NCI-H774 (cell line): ENCODE measurements at places on chromosomes 4 and X.
A peak's percentile ranks its signal among the peaks of the same experiment; 100 is the strongest.

DNA sequence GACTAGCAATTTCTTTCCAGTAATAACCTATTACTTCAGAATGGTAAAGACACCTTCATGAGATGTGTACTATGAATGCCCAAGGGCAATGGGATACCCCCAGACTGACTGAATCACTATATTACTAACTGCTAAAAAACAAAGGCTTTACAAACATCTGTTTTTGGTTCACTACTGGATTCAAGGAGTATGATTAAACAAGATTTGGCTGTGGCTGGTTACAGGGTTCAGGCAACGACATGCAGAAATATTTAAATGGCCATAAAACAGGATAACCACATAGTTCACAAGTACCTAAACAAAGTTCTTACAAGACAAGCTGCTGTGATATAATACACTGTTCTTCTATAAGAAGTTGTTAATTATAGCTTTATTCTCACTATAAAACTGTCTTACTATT lies 128.2 kb downstream of the FRYL start:
- DNase-seq = no peak

- DNase-seq = no peak
Measured at GRCh38 chr4:57320849-57321248, 210.7 kb upstream of the IGFBP7 start.

- no peak for DNase-seq
Measured at GRCh38 chr4:109979920-109980717, 67.4 kb downstream of the EGF start.

GRCh38 chr4:79597266-79597665 lies 189.2 kb upstream of the GK2 start:
- no peak for DNase-seq

DNA sequence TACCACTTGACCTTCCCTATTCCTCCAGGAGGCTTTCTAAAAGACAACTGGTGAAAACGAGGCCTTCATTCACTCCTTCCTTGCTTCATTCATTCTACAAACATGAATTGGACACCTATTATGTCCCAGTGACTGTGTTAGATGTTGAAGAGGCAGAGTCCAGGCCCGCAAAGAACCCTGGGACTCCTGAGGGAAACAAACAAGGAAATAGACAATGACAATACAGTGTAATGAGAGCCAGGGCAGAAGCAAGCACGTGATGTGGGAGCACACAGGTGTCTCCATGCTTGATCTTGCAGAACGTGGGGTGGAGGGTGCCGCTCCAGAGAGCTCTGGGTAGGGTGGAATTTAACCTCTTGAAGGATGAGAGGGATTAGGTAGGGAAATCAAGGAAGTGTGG lies 137.6 kb upstream of the KLF3 start:
- DNase-seq = peak; percentile 9

GRCh38 chr4:16783119-16783518 lies 115.3 kb downstream of the LDB2 start:
- no peak for DNase-seq

- no peak for DNase-seq
Measured at GRCh38 chr4:83716874-83717273, 181.0 kb downstream of the GPAT3 start.

GRCh38 chr4:126756050-126756829 lies 876.5 kb upstream of the INTU start:
- no peak for DNase-seq

DNA sequence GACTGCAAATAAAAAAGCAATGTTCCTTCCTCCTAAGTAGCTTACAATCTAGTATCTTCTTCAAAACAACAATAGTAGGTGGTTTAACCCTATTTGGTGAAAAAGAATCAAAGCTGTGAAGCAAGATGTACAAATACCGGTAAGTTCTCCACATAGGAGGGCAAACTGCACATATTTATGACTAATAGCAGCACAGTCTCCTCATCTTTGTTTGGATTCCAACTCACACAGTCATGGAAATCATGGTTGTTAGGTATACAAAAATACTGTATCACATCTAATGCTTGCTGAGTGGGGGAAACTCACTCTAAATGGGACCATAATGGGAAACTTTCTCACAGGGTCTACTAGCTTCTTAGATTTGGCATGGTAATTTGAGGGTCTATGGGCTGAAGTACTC lies 597.2 kb downstream of the INPP4B start:
- no peak for DNase-seq

DNA sequence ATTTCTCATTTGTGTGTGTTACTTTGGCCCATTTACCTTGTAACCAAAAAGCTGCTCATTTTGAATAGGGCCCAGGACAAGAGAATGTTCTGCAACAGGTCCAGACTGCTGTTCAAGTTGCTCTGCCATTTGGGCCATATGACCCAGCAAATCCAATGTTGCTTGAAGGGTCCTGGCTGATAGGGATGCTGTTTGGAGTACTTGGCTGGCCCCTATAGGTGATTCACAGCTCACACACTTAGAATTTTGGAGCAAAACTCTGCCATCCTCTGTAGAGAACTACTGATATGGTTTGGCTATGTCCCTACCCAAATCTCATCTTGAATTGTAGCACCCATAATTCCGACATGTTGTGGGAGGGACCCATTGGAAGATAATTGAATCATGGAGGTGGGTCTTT lies 131.5 kb downstream of the AASDH start:
- no peak for DNase-seq

- peak; percentile 18 for DNase-seq
Measured at GRCh38 chrX:8939322-8939721, 94.6 kb downstream of the FAM9B start.

- DNase-seq = no peak
Measured at GRCh38 chrX:136262243-136262642, 11.0 kb upstream of the MAP7D3 start.

GRCh38 chr4:71765821-71766383 lies 18.0 kb downstream of the GC start:
- no peak for DNase-seq

GRCh38 chr4:1851575-1852410 lies 4.2 kb downstream of the LETM1 start:
- DNase-seq = no peak

DNA sequence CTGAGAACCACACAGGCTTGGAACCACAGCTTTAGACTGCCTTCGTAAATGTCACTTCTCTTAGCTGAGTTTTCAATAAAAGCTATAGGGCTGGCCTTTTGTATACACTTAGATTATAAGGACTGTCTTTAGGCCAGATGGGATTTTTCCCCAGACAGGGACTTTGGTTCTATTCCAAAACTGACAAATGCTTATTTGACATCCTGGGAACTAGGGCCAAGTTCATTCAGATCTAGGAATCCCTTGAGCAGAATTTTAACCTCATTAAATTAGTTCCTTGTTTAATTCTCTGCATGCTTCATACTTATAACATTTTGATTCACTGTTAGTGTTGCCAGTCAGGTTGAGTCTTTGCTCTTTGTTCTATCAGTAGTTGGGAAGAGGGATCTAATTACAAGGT lies 23.1 kb downstream of the ZRSR2 start:
- no peak for DNase-seq
